ENCODE measurements at places on chromosomes 11 and 22. TPM values are rescaled to one million over a fixed set of nuclear protein-coding genes. Genes with fewer than 3 reads are reported as not detected.
A peak's percentile ranks its signal among the peaks of the same experiment; 100 is the strongest.

- no peak overlapping the region for H3K4me3 ChIP-seq
- no peak for DNase-seq
- H3K4me1 ChIP-seq, result peaks cover 6% of the 10 kb centered on the region
- no peak overlapping the region for H3K27ac ChIP-seq
- H3K27me3 ChIP-seq, result peaks cover 8% of the 10 kb centered on the region
These were observed 19.2 kb upstream of the OOSP4B start for GRCh38 chr11:59997800-59998199.

- H3K4me1 ChIP-seq, result peaks cover 23% of the 10 kb centered on the region
- no peaks in the 10 kb centered on the region for H3K27me3 ChIP-seq
- no peak overlapping the region for H3K27ac ChIP-seq
- no peak overlapping the region for H3K4me3 ChIP-seq
- H3K36me3 ChIP-seq, result no peaks in the 10 kb centered on the region
- DNase-seq, result no peak
These were observed 1364.5 kb downstream of the LRRC4C start for GRCh38 chr11:40094954-40095353.

DNA sequence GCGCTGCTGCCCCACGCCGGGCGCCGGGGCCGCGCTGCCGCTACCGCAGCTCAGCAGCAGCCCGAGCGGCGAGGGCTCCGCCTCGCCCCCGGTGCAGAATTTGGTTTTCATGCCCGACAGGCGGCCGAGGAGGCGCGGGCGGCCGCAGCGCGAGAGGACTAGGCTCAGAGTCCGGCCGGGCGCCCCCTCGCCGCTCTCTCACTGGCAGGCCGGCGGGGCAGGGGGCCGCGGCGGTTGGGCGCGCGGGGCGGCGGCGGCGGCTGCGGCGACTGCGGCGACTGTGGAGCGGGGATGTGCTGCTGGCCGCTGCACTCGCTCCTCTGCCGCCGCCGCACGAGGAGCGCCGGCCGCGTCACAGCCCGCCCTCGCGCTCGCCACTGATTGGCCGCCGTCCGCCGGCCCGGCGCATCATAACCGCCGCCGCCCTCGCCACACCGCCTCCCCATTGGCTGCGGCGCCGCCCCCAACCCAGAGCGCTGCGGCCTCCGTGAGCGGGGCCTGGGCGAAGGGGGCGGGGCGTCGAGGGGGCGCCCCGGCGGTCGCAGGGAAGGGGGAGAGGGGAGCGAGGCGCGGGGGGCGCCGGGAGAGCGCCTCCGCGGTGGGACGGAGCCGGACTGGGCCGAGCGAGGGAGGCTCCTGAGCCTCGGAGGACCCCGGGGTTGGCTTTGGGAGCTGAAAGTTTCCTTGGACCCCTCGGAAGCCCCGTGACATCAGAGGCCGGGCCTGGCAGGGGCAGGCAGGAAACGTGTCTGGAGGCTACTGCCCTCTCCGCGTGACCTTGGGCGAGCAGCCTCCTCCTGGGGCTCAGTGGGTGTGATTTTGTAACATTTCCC is at the start of gene CHKA:
TSS of gene CHKA (minus strand) at position 322 of the 833 bp plus-strand sequence. CDS start at position 111, 211 bp downstream.
- H3K27ac ChIP-seq, result peak within 1 kb of the TSS; percentile 98
- DNase-seq, result peak; percentile 94
- H3K27me3 ChIP-seq, result no peaks in the 10 kb centered on the region
- H3K4me3 ChIP-seq, result peak within 1 kb of the TSS; percentile 87

Gene ZBTB16
- not detected for total RNA-seq

DNA sequence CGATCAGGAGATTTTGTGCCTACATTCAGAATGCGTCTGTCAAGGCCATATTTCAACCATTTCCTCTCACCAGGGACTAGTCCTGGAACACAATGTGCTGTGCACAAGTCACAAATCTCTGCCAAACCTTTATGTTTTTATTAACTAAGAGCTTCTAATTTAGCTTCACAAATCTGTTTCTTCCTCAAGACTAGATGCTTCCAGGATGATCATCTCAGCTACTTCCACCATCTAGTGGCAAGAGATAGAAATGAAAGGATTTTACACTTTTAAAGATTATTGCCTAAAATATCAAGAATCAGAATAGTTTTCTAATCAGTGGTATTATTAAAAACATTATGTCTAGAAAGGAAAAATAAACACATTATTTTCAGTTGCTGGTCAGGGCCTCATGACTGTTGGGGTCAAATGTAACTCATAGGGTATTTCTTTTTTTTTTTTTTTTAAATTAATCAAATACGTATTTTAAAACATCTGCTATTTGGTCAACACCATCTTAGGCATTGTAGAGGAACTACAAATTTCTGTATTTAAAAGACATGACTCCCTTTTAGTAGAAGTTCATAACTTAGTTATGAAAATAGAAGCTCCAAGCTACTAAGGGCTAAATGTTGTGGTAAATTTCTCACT is 1102.6 kb downstream of the DLG2 start:
- no peak overlapping the region for H3K4me3 ChIP-seq
- H3K4me1 ChIP-seq, result peaks cover 1% of the 10 kb centered on the region
- H3K36me3 ChIP-seq, result no peaks in the 10 kb centered on the region
- no peak for DNase-seq

DNA sequence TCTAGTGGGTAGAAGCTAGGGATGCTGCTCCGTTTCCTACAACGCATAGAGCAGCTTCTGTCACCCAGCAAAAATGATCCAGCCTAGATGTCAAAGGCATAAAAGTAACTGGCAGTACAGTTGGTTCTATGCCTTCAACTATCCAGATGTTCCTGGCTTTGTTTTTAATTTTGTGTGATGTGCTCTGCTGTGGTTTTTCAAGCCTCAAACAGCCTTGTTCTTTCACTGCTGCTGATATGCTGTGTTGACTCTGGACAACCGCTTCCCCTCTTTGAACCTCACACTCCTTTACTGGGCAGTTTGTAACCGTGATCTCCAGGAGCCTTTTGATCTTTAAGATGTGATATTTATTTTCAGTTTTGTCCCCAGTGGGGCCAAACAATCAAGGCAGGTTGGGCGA is 116.4 kb downstream of the SEZ6L start:
- peaks cover 34% of the 10 kb centered on the region for H3K27me3 ChIP-seq
- H3K4me3 ChIP-seq, result no peak overlapping the region
- DNase-seq, result no peak
- no peaks in the 10 kb centered on the region for H3K4me1 ChIP-seq
- H3K27ac ChIP-seq, result no peak overlapping the region

- peaks cover 36% of the 10 kb centered on the region for H3K27me3 ChIP-seq
- no peak for DNase-seq
- peak overlapping the region; percentile 43 for H3K27ac ChIP-seq
- no peak overlapping the region for H3K4me3 ChIP-seq
- H3K4me1 ChIP-seq, result peaks cover 31% of the 10 kb centered on the region
- no peaks in the 10 kb centered on the region for H3K36me3 ChIP-seq
These were observed 136.0 kb downstream of the CACNA1I start for GRCh38 chr22:39706376-39707140.

DNA sequence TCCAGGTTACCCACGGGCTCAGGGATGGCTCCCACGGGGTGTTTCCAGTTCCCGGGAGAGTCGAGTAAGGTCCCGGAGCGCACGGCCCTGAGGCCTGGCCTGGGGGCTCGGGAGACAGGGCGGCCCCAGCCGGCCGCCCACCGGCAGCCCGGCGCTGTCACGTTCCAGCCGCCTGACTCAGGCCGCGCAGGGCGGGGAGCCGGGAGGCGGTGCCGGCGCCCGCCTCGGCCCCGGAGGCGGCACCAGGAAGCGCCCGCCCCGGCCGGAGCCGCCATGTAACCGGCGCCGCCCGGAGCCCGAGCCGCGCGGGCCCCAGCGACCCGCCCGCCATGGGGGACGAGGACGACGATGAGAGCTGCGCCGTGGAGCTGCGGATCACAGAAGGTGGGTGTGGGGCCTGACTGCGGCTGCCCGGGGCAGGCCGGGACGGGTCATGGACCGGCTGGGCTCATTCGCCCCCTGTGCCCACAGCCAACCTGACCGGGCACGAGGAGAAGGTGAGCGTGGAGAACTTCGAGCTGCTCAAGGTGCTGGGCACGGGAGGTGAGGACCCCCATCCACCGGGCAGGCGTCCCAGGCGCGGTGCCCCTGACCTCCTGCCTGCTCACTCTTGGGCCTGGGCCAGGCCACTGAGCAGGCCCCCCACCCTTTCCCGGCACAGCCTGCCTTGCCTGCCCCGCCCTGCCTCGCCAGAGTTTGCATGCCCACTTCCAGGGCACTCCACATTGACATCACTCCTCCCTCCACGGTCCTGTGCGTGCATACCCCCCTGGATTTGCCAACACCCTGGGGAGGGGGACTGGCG is at the start of gene RPS6KA4:
TSS of gene RPS6KA4 (plus strand) at position 256 of the 805 bp plus-strand sequence. CDS start at position 330, 74 bp downstream.
- DNase-seq, result no peak
- no peaks in the 10 kb centered on the region for H3K27me3 ChIP-seq
- H3K27ac ChIP-seq, result peak within 1 kb of the TSS; percentile 78
- peaks cover 26% of the 10 kb centered on the region for H3K4me1 ChIP-seq

DNA sequence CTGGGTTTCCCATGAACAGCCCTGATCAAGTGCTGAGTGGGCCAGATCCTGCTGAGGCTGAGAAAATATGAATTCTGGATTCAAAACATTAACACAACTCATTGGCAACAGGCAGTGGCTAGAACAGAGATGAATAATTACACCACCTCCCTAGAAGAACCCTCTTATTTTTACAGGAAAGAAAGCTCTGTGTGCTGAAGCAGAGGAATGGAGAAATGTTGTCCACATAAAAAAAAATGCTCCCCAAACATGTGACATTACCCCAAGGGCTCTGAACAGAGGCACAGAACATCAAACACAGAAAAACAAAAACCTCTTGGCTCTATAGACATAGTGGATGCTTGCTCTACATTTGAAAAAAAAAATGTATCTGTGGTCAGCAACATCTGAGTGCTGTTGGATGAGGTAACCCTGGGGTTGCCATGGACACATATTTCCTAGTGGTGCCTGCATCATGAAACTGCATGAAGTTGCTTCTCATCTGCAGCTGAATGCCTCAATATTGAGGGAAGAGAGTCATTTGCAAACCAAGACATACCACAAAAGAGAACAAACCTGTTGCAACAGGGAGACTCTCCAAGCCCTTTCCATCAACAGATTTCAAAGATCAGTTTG is 98.8 kb downstream of the SNX19 start:
- no peaks in the 10 kb centered on the region for H3K36me3 ChIP-seq
- no peak for DNase-seq
- no peak overlapping the region for H3K4me3 ChIP-seq
- H3K27me3 ChIP-seq, result peaks cover 6% of the 10 kb centered on the region

GRCh38 chr11:99069856-99070444 is 49.2 kb downstream of the CNTN5 start:
- H3K36me3 ChIP-seq, result peaks cover 3% of the 10 kb centered on the region
- H3K27ac ChIP-seq, result peak overlapping the region; percentile 48
- no peaks in the 10 kb centered on the region for H3K27me3 ChIP-seq
- peak overlapping the region; percentile 65 for H3K4me3 ChIP-seq
- peaks cover 13% of the 10 kb centered on the region for H3K4me1 ChIP-seq
- no peak for DNase-seq

- H3K4me3 ChIP-seq, result peak overlapping the region; percentile 96
- DNase-seq, result no peak
- H3K27ac ChIP-seq, result peak overlapping the region; percentile 98
- H3K4me1 ChIP-seq, result peaks cover 18% of the 10 kb centered on the region
- peaks cover 2% of the 10 kb centered on the region for H3K36me3 ChIP-seq
- peaks cover 16% of the 10 kb centered on the region for H3K27me3 ChIP-seq
These were observed 423 bp downstream of the PEX16 start for GRCh38 chr11:45917286-45917622.

- no peak overlapping the region for H3K4me3 ChIP-seq
- H3K27me3 ChIP-seq, result peaks cover 55% of the 10 kb centered on the region
- H3K36me3 ChIP-seq, result no peaks in the 10 kb centered on the region
These were observed 49.5 kb downstream of the LMO2 start for GRCh38 chr11:33842236-33842915.

GRCh38 chr22:22207845-22208564 is 36.6 kb upstream of the VPREB1 start:
- no peak for DNase-seq
- H3K4me3 ChIP-seq, result no peak overlapping the region
- H3K27me3 ChIP-seq, result peaks cover 90% of the 10 kb centered on the region
- H3K4me1 ChIP-seq, result no peaks in the 10 kb centered on the region

GRCh38 chr11:61168800-61169199 is 7.6 kb upstream of the VPS37C start:
- no peak overlapping the region for H3K27ac ChIP-seq

- H3K4me1 ChIP-seq, result peaks cover 3% of the 10 kb centered on the region
- peaks cover 48% of the 10 kb centered on the region for H3K27me3 ChIP-seq
- no peaks in the 10 kb centered on the region for H3K36me3 ChIP-seq
- no peak for DNase-seq
- no peak overlapping the region for H3K4me3 ChIP-seq
- H3K27ac ChIP-seq, result no peak overlapping the region
These were observed 15.8 kb upstream of the ELFN2 start for GRCh38 chr22:37443086-37443485.

Gene OTUB1
- total RNA-seq, result 99.7 TPM

GRCh38 chr22:33180356-33180755 is 122.2 kb upstream of the SYN3 start:
- H3K36me3 ChIP-seq, result no peaks in the 10 kb centered on the region
- peaks cover 28% of the 10 kb centered on the region for H3K27me3 ChIP-seq
- H3K27ac ChIP-seq, result no peak overlapping the region
- no peaks in the 10 kb centered on the region for H3K4me1 ChIP-seq
- DNase-seq, result no peak

- no peaks in the 10 kb centered on the region for H3K27me3 ChIP-seq
- H3K36me3 ChIP-seq, result peaks cover 6% of the 10 kb centered on the region
- no peak overlapping the region for H3K4me3 ChIP-seq
- H3K4me1 ChIP-seq, result no peaks in the 10 kb centered on the region
- H3K27ac ChIP-seq, result no peak overlapping the region
These were observed 184.1 kb upstream of the C11orf58 start for GRCh38 chr11:16554361-16554760.

All from mesothelial cell of epicardium (in vitro differentiated cells).